ENCODE measurements at places on chromosomes 12 and 14. TPM values are rescaled to one million over a fixed set of nuclear protein-coding genes. Genes with fewer than 3 reads are reported as not detected.

The SCNN1A gene
- total RNA-seq = not detected

The MIPOL1 gene
- 36.9 TPM for total RNA-seq

The SMAGP gene
- 1.4 TPM for total RNA-seq

The COPZ1 gene
- total RNA-seq = 67.1 TPM

The SRP54 gene
- total RNA-seq = 75.7 TPM

The IL31 gene
- not detected for total RNA-seq

The MUCL1 gene
- total RNA-seq = not detected

The HNF1A gene
- not detected for total RNA-seq

The ST8SIA1 gene
- total RNA-seq = 33.4 TPM

The C12orf60 gene
- 3.7 TPM for total RNA-seq

The ABHD4 gene
- 6.9 TPM for total RNA-seq

The FAIM2 gene
- total RNA-seq = 59.1 TPM

The KCNH5 gene
- total RNA-seq = 10.6 TPM

The TAS2R42 gene
- total RNA-seq = not detected

The NFE2 gene
- 1.8 TPM for total RNA-seq

The NRIP2 gene
- total RNA-seq = 0.23 TPM

The LUM gene
- 11.8 TPM for total RNA-seq

The ENDOU gene
- not detected for total RNA-seq

The TNS2 gene
- 16.1 TPM for total RNA-seq

The HOXC10 gene
- not detected for total RNA-seq

The EIF5 gene
- 152 TPM for total RNA-seq

The MIP gene
- total RNA-seq = not detected

The G2E3 gene
- total RNA-seq = 42.2 TPM

The A2M gene
- 87.9 TPM for total RNA-seq

The CAPZA3 gene
- total RNA-seq = not detected

The TGM1 gene
- 3.0 TPM for total RNA-seq

The NRXN3 gene
- total RNA-seq = 107 TPM

The ANKS1B gene
- total RNA-seq = 298 TPM

The ACOT4 gene
- total RNA-seq = 1.8 TPM

The MDM2 gene
- 40.8 TPM for total RNA-seq

The CLMN gene
- 3.2 TPM for total RNA-seq

The SYNDIG1L gene
- 32.8 TPM for total RNA-seq

The HOXC6 gene
- total RNA-seq = not detected

The TAS2R13 gene
- total RNA-seq = 4.8 TPM

The FNTB gene
- 16.4 TPM for total RNA-seq

The SALL2 gene
- total RNA-seq = 30.4 TPM

The CRIP1 gene
- 2.3 TPM for total RNA-seq

The CEBPE gene
- not detected for total RNA-seq

The CCDC177 gene
- total RNA-seq = 5.3 TPM

The KLRC4 gene
- 1.2 TPM for total RNA-seq

The CLEC2A gene
- not detected for total RNA-seq

The LHX5 gene
- 4.8 TPM for total RNA-seq

The KIF26A gene
- 9.2 TPM for total RNA-seq

The PAH gene
- total RNA-seq = 0.69 TPM

The TAS2R43 gene
- 5.5 TPM for total RNA-seq

The NID2 gene
- total RNA-seq = 13.6 TPM

The POU6F1 gene
- 12.0 TPM for total RNA-seq

The GALNT9 gene
- 28.6 TPM for total RNA-seq

The RPGRIP1 gene
- 0.69 TPM for total RNA-seq

The TTC9 gene
- total RNA-seq = 29.3 TPM

The RIMKLB gene
- 149 TPM for total RNA-seq

Measured in diencephalon (tissue), 1 donor.